ENCODE measurements at places on chromosomes 7 and 10.

DNA sequence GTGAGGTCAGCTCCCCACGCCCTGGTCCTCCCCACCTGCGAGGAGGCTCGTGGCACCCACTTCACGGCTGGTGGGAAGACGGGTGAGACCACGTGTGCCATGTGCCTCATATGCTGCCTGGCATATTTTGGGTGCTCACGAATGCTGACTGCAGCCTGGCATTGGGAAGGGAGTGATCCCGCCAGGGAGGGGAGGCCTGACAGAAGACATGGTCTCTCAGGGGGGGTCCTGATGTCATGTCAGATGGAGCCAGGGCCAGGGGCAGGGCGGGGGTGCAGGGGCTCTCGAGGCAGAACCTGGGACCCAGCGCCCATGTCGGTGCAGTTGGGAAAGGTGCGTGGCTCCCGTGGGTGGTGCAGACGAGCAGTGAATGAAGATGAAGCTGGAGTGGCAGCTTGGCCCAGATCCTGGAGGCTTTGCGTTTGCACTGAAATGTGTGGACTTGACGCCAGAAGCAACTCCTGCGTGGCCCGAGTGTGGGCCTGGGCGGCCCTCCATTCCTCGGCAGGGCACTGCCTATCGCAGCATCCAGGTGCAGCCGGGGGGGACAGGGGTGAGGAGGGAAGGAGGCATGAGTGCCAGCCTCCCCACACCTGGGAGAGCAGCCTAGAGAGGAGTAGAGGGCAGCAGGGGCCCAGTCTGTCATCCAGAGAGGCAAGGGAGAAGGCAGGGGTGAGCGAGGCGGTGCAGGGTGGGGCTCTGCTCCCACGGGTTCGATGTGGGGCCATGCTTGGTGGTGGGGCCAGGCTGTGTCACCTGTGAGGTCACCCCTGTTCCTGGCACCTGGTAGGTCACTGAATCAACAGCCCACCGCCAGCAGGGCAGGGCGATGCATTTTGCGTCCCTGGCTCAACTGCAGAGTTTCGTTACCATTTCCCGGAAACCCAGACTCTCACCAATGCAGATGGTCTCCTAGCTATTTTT is 385.6 kb downstream of the DNAJB6 start:
- DNase-seq, result no peak

GRCh38 chr10:119657725-119658124 is 6.5 kb downstream of the BAG3 start:
- DNase-seq, result no peak

- no peak for DNase-seq
Observed at GRCh38 chr7:110507832-110508231, 583.1 kb upstream of the LRRN3 start.

- DNase-seq, result no peak
Observed at GRCh38 chr7:125316466-125316865, 386.8 kb upstream of the POT1 start.

DNA sequence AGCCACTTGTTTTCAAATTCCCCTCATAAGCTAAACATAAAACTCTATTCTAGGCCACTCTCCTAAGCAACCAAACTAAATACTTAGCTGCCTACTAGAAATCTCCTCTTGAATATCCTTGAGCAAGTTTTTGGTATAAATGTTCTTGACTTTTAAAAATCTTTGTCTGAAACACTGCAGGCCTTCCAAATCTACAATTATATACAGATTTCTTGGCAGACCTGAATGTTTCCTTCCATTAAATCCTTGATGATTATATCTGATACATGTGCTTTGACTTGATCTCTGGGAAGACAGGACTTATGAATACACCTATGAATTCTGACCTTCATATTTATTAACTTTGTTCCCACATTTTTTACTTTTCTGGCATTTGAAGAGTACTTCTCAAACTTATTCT is 314.5 kb downstream of the CACNA2D1 start:
- DNase-seq, result no peak

GRCh38 chr7:13327669-13328068 is 640.2 kb downstream of the ARL4A start:
- DNase-seq, result peak; percentile 78

DNA sequence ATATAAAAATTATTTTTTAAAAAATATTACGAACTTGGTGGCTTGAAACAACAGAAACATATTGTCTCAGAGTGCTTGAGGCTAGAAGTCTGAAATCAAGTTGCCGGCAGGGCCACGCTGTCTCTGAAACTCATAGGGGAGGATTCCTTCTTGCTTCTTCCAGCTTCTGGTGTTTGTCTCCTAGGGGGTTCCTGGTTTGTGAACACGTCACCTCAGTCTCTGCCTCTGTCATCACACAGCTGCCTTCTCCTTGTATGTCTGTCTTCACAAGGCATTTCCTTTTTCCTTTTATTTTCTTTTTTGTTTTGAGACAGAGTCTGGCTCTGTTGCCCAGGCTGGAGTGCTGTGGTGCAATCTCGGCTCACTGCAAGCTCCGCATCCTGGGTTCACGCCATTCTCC is 12.7 kb upstream of the SNX8 start:
- DNase-seq, result no peak

DNA sequence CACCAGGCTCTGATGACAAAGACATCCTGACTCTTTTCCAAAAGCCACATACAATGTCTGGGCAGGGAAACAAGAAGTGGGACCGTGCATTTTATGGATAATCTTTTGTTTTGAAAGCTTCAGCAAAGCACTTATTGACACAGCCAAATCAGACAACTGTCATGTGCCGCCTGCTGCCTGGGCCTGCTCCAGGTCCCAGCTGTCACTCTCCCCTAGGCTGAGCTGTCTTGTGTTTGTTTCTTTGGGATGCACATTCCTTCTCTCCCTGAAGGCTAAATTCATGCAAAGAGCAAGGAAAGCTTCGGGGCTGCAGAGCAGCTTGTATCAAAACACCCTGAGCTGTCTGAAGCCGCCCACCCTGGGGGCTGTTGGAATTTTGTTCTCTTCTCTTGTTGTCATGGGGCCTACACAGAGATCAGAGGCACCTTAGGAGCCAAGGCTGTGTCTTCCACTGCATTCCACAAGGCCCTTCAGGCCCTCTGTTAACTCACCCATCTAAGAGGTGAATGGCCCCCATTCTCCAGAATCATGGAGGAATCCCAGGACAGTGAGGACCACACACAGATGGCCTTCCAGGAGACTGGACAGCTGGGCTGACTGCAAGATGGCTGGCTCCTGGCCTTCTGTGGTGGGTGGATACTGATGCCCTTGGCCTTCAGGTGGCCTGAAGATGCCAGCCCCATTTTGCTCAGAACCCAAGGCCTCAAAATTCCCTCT is 17.8 kb upstream of the SLC18A2 start:
- no peak for DNase-seq

GRCh38 chr7:33952824-33953223 is 47.5 kb downstream of the BMPER start:
- no peak for DNase-seq

GRCh38 chr10:103490986-103491314 is 2.6 kb upstream of the NEURL1 start:
- no peak for DNase-seq

- DNase-seq, result no peak
Observed at GRCh38 chr7:65960351-65961074, 21.5 kb downstream of the GUSB start.

DNA sequence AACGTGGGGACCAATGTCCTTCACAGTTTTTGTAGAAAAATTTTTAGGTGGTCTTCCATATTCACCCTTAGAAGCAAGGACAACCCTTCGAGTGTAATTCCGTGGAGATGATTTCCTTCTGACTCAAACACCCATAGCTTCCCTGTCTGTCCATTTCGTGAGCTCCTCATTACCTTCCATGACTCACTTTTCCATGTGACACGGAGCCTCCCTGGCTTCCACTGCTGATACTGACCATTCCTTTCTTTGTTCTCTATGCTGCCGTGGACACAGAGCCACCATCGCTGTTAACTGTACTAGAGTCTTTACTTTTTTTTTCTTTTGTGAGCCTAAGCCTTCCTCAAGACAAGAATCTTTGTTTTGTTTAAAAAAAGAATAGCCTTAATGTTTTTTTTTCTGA is 12.5 kb upstream of the ARMS2 start:
- no peak for DNase-seq

GRCh38 chr7:66143876-66144332 is 29.3 kb downstream of the CRCP start:
- DNase-seq, result no peak

- no peak for DNase-seq
Observed at GRCh38 chr7:22622116-22622785, 104.7 kb upstream of the IL6 start.

DNA sequence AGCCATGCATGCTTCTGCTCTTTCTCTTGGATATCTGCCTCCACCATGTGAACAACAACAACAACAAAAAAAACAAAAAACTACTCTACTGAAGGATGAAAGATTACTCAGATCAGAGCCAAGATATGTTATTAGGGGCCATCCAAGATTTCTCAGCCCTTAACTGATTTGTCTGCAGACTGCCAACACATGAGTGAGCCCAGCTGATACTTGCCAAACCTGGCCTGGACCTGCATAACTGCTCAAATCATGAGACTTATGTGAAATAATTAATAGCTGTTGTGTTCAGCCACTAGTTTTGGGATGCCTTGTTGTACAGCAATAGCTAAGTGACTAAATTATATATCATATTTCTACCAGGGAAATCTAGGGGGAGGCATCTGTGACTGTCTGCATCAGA is 334.5 kb upstream of the SORCS1 start:
- no peak for DNase-seq

DNA sequence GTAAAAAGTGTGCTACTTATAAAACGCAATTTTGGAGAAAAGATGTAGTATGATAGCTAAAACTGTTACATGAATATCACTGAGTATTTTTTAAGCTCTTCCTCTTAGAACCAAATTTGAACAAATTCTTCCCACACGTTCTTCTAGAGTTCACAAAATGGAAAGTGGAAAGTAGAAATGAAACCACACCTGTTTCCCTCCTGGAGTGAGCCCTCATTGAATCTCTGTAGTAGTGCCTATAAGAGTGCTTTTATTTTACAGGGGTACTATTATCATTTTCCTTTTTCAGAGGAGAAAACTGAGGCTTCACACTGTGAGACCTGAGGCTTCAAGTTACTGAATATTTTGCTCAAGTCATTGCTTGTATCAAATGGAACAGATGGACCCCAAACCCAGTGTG is 393.0 kb downstream of the NRG3 start:
- DNase-seq, result no peak

DNA sequence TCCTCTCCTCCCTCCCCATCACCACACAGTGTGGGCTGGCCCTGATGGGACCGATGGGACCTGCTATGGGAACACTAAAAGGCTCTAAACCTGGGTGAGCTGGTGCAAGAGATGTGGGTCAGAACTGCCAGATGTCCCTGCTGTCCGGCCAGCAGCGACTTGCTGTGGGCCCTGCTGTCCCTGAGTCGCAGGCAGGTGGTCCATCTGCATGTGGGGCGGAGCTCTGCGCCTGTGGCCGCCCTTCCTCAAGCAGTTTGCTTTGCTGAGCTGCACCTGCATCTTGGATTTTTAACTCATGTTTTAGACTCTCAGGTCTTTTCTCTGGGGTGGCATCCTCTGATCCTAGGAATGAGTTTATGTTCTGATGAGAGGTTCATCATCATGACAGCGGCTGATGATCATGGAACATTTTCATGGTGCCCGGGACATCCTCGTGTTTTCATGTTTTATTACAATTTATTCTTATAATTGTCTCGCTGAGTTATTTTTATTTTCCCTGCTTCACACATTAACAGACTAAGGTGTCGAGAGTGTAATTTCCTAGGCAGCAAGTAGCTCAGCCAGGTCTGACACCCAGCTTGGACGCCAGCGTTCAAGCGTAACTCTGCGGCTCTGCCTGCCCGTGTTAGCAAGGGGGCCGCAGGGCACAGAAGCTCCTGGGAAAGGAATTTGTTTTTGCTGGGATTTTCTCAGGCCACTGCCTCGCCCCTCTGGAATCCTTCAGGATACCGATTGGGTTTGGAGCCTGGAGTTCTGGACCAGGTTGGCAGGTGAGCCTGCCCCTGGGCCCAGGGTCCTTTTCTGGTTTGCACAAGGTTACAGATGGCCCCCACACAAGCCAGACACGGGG is 615.2 kb upstream of the FOXK1 start:
- DNase-seq, result no peak

DNA sequence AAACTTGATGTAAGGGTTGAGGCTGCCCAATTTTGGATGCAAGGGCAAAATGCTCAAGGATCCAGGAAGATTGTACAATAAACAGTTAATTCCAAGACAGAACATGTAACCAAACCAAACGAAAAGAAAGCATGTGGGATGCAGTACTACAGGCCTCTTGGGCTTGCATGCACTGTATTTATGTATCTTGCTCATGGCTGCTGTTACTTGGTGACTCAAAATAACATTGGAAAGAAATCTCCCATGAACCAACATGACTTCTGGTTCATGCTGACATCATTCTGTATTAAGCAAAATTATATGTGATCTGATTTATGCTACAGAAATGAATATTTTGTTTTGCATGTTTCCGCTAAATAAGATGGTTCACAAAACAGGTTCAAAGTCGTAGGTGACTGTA is 65.9 kb upstream of the FZD1 start:
- no peak for DNase-seq

DNA sequence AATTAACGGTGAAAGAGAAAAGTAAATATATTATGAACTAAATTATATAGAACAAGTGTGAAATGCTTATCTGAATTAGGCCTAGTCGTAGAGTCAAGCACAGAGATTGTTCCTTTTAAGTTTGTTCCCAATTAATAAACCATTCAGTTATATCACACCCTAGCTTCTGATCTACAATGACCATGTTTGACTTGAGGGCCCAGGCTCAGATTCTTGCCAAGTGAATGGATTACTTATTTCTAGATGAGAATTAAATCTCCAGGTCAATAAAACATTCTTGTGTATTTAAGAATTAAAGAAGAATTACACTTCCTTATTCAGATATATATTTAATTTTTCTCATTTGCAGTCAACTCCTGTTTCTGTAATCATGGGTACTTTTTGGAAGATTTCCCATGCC is 37.4 kb upstream of the ARL4A start:
- no peak for DNase-seq

DNA sequence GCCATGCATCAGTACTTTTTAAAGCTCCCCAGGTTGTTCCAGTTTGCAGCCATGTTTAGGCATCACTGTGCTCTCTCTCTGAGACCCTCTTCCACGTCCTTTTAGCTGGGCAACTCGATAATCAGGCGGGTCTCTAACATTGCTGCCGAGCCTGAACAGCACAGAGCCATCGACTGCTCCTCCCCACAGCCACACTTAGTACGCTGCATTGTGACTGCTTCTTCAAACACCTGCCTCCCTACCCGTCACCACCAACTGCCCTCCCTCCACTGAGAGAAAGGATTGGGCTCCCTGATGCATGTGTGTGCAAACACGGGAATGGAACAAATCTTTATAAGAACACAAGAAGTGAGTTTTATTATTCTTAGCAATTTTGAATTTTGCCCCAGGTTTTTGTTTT is 11.4 kb upstream of the TACR2 start:
- DNase-seq, result no peak

- peak; percentile 73 for DNase-seq
Observed at GRCh38 chr10:88165849-88166271, 302.4 kb downstream of the PTEN start.

Measured in AG09309 (cell line).